Uterus (tissue), 4 donors: ENCODE measurements at places on chromosomes 1 and 21.

DNA sequence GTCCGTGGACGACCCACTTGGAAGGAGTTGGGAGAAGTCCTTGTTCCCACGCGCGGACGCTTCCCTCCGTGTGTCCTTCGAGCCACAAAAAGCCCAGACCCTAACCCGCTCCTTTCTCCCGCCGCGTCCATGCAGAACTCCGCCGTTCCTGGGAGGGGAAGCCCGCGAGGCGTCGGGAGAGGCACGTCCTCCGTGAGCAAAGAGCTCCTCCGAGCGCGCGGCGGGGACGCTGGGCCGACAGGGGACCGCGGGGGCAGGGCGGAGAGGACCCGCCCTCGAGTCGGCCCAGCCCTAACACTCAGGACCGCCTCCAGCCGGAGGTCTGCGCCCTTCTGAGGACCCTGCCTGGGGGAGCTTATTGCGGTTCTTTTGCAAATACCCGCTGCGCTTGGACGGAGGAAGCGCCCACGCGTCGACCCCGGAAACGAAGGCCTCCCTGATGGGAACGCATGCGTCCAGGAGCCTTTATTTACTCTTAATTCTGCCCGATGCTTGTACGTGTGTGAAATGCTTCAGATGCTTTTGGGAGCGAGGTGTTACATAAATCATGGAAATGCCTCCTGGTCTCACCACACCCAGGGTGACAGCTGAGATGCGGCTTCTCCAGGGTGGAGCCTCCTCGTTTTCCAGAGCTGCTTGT lies 32.4 kb downstream of the PRMT2 start:
- no peak for DNase-seq

DNA sequence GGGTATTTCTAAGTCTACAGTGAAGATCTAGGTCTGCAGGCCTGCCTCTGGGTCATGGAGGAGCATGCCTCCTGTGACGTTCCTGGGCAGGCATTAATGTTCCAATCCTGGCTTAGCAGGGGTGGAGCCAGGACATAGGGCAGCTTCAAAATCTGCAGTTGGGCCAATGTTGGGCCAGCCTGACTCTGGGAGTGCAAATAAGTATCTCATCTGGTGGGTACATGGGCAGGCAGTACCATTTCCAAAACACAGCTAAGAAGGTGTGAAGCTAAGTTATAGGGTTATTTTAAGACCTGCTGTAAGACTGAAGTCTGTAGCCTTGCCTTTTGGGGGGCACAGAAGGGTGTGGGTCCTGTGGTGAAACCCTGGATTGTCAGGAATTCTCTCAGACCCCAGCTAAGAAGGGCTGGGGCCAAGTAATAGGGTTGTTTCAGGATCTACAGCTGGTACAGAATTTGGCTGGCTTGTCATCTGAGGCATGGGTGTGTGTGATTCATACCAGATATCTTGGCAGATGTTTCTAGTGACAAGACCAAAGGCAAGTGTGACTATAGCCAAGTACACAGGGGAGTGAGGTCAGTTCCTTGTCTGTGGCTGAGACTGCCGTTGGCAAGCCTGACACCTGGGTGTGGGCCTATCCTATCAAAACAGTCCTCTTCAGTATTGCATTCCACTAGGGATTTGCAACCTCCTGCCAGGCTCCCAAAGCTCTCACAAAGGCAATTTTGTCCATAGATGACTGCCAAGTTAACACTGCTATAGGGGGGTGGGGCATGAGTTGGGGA lies 468.7 kb upstream of the B3GALT2 start:
- no peak for DNase-seq

DNA sequence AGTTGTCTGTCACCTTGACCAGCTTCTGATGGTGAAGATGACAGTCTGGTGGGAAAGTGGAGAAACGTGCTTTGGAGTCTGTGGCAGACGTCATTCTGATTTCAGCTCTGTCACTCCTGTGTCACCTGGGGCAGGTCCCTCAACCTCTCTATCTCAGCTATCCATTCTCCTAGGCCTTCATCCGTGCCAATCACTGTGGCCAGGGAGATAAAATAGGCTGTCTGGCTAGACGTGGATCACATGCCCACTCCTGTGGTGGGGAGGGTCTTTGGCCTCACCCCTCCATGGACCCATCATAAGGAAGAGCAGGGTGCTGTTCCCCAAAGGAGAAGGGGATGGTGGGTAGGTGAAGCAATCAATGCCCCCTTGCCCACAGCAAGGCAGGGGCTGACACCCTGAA lies 140.3 kb downstream of the ACTL8 start:
- no peak for DNase-seq

GRCh38 chr1:11729498-11730428 lies 6.2 kb upstream of the AGTRAP start:
- DNase-seq: no peak

DNA sequence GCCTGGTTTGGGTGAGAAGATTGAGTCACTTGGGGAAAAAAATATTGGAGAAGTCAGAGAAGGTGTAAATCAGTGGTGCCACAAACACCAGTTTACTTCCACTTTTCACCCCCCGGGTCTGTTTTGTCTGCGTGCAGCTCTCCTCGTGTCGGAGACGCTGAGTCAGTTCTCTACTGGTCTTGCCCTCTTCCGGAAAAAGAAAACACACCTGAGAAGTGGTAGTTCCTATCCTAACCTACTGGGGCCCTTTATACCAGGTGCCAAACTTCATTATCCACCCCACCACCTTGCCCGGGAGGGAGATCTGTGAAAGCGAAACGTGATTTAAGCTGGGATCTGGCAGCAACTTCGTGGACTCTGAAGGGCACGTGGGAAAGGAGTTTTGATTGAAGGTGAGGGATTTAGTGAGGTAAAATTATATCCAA lies 855 bp upstream of the IVNS1ABP start:
- peak; percentile 20 for DNase-seq

- peak; percentile 10 for DNase-seq
Observed at GRCh38 chr1:234559902-234560676, 49.9 kb downstream of the IRF2BP2 start.

- no peak for DNase-seq
Observed at GRCh38 chr1:86994061-86994460, 79.6 kb downstream of the HS2ST1 start.

DNA sequence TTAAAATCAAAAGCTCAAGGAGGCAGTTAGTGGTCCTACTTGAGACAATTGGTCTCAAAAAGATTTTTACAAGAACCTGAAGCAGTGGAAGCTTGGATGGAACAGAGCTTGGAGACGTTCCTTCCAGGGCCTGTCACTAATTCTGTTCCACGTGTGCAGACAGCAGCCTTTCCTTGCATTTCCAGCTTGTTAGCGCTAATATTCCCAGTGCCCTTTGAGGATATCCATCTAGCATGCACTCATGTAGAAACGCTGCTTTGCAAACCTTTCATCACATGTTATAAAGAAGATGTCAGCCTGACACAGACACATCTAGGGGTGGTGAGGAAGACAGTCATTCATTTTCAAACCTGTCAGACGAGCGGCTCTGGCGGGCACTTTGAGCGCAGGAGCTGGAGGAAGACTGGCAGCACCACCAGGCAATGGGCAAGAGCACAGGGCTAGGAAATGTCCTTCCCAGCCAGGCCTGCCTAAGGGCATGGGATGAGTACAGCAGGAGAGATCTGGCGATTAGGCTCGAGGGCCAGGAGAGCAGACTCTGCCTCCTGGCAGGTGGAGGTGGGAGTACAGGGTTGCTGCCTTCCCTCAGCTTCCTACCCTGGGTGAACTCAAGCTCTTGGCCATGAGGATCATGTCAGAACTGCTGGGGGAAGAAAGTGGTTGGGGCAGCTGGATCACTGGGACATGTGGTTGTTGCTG lies 55.5 kb downstream of the CASQ2 start:
- DNase-seq: no peak

- DNase-seq: no peak
Observed at GRCh38 chr1:2541619-2542245, 11.7 kb upstream of the HES5 start.

- DNase-seq: no peak
Observed at GRCh38 chr1:212610575-212610967, 2.0 kb downstream of the ATF3 start.

DNA sequence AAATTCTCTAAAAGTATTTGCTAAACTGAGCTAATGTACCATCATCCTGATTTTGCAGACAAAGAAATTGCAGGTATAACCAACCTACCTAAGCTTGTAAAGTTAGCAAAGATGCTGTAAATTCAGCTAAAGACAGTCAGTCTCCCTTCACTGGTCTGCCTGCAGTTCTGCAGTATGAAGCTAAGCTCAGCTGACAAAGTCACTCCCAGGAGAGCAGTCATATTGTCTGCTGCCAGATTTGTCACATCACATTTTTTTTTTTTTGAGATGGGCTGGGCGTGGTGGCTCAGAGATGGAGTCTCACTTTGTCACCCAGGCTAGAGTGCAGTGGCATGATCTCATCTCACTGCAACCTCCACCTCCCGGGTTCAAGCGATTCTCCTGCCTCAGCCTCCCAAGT lies 8.9 kb upstream of the CMPK1 start:
- DNase-seq: no peak

DNA sequence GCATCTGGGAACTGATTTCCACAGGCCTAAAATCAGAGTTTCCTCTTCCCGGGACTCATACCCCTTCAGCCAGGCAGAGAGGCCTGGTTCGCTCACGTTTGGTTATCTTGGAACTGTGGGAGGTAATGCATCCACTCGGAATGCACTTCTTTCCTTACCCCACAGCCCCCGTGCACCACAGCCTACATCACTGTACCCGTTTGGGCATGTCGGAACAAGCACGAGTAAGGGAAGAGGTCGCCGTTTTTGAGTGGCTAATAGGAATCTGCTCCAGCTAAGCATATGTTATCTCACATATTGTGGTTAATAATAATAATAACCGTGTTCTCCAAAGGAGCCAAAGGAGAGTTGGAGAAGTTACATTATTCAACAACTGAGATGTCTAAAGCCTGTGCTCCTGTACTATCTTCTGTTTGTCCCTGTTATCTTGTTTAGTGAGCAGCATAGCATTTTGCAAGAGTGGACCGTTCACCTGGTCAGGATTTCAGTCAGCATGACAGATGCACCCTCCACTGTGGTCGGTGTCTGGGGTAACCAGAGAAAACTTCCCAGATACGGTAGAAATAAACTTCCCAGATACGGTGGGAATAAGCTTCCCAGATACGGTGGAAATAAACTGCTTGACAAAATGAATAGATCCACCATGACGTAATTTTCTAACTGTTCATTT lies 198.6 kb downstream of the SDCCAG8 start:
- DNase-seq: no peak

DNA sequence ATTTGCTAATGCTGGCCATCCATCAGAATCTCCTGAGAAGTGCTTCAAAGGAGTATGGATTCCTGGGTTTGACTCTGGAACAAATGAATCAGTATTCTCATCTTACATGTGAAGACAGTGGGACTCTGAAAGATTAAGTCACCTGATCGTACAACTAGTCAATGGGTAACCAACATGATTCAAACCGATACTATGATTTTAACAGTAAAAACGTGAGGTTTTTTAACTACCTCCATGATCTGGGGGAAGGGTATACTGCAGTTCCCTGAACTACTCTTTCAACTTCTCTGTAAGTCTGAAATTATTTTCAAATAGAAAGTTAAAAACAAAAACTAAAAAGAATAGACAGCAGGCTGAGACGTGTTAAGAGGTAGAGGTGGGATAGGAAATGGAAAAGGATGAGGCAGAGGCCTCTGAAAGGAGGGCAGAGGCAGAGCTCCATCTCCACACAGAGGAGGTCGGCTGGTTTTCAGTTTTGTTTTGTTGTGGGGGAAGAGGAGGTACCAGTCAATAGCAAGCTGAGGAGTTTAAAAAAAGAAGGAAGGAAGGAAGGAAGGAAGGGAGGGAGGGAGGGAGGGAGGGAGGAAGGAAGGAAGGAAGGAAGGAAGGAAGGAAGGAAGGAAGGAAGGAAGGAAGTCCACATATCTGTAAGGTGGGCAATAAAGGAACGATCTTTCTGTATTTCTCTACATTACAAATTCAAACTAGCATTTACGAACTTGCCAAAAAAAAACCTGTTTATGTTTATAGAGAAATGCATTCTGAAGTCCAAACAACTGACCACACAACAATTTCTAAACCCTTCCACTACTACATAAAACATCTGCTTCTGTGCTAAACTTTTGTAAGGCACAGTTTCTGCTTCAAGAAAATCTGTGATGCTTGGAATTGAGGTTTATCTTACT lies 213.1 kb downstream of the RERE start:
- no peak for DNase-seq

- peak; percentile 72 for DNase-seq
Observed at GRCh38 chr1:84753516-84754385, 63.5 kb upstream of the SSX2IP start.

GRCh38 chr21:33115631-33116510 lies 45.9 kb downstream of the OLIG1 start:
- DNase-seq: no peak

DNA sequence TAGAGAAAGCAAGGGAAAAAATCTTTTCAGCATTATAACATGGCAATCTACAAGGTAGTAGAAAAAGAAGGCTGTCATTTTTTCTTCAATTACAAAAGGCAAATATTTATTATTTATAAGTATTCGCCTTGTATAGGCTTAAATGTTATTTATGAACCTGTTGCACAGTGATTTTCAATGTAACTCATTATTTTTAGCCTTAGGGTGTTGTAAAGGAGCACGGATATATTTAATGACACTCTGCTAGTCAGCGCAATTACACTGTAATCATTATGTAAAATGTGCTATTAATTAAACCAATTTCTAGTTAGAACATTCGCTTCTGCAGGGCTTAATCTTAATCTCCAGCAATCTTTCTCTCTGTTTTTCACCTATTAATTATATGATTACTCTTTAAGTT lies 145.0 kb downstream of the ATG4C start:
- no peak for DNase-seq

DNA sequence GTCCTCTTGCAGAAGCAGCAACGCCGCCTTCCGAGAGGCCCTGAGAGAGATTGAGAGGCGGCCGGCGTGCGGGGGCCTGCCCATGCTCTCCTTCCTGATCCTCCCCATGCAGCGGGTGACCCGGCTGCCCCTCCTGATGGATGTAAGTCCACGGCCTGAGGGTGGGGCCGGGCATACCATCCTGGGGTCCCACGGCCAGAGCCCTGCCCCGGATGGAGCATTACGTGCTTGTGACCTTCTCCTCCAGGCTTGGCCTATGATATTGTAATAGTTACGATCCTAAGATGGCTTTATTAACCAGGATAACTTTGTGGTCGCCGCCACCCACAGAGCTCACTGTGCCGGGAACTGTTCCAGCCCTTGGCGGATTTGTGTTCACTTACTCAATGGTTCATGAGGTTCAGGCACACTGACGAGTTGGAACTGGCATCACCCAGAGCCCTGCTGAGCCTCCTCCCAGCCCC lies 18.9 kb downstream of the ARHGEF16 start:
- no peak for DNase-seq

GRCh38 chr1:226764533-226764932 lies 25.5 kb upstream of the ITPKB start:
- no peak for DNase-seq

- no peak for DNase-seq
Observed at GRCh38 chr1:63935553-63935952, 161.7 kb downstream of the ROR1 start.

GRCh38 chr1:87986130-87986866 lies 657.6 kb downstream of the LMO4 start:
- DNase-seq: no peak
